Activated T-helper 1 cell treated with anti-CD3 and anti-CD28 coated beads, Interleukin-2, amount 50 U/mL, for 16 hours (primary cell): ENCODE measurements at places on chromosomes 5 and 9.

GRCh38 chr5:36202521-36202961 is 39.2 kb downstream of the NADK2 start:
- DNase-seq = no peak

GRCh38 chr5:37396352-37396751 is 17.2 kb downstream of the WDR70 start:
- no peak for DNase-seq

GRCh38 chr5:111227801-111228200 is 3.6 kb downstream of the CAMK4 start:
- no peak for DNase-seq

DNA sequence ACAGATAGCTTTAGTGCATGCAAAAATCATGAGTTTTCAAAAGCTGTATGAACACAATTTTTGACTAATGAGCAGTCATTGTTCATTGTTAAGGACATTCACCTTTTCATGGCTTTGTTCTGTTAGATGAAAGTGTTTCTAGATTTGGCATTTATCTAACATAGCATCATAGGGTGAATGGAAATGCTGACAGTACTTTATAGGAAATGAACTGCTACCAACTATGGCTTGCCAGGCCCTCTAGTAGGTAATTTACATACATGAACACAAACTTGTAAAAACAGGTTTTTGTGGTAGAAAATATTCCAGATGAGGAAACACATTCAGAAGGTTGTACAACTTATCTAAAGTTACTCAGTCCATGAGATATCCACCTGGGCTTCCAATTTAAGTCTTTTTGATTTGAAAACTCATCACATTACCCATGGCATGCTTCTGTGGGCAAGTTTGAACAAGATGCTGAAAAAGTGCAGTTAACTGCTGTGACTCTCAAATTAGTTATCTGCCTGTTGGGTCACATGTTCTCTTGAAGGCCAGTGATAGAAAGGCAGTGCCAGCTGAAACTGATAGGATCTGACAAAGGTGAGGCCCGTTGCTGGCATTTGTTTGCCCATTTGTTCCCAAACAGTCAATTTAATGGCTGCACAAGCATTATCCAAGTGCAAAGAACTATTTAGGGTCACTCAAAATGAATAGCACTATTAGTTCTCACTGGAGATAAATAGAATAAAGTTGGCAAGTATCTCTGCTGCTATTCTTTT is 399.1 kb downstream of the MAN2A1 start:
- DNase-seq = no peak

- DNase-seq = no peak
Observed at GRCh38 chr5:143177263-143177983, 226.1 kb downstream of the NR3C1 start.

DNA sequence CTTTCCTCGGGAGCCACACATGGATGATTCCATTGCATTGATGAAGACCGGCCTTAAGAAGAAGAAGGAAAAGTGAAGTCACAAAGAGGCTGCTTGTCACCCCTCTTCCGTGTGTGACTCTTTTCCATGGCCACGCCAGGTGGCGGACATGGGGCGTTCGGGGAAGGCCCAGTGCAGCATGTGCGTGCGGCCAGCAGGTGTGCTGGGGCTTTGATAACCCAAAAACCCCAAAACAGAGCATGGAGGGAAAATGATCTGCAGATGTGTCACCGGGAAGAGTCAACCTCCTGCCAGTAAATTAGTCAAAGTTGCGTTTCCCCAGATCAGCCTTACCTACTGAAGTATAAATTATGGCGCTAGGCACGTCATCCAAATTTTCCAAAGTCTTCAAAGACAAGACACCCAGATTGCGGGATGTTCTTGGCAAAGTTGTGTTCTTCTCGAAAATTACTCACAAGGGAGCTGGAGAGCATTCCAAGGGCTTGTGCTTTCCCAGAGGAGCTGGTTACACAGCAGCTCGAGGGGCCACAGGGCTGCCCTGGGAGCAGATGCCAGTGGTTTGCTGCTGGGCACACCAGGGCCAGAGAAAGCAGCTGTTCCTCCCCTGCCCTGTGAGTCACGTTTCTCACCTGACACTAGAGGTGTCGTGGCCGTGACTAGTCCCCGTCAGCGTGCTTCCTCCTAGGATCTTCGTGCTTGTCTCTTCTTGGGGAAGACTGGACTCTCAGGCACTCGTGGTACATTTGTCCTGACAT is 53.9 kb downstream of the IRX2 start:
- no peak for DNase-seq

DNA sequence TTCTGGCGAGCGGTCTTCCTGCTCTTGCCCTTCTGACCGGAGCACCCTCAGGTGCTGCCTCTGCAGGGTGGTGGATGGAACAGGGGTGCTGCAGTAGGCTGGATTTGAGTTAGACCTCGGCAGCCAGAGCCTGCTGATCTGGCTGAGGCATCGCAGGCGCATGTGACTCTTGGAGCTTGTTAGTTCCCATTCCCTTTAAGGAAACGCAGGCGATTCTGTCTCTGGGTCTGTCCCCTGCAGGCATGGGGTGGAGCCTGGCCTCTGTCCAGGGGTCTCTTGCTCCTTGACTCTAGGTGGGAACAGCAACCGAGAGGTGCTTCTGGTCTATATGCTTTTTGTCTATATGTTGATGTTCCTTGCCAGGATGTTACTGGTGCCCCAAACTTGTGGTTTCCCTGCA is 3.1 kb downstream of the WNK2 start:
- DNase-seq = no peak

GRCh38 chr5:71597001-71597400 is 9.9 kb downstream of the MCCC2 start:
- DNase-seq = no peak

- no peak for DNase-seq
Observed at GRCh38 chr5:56763182-56763581, 52.2 kb upstream of the MAP3K1 start.

DNA sequence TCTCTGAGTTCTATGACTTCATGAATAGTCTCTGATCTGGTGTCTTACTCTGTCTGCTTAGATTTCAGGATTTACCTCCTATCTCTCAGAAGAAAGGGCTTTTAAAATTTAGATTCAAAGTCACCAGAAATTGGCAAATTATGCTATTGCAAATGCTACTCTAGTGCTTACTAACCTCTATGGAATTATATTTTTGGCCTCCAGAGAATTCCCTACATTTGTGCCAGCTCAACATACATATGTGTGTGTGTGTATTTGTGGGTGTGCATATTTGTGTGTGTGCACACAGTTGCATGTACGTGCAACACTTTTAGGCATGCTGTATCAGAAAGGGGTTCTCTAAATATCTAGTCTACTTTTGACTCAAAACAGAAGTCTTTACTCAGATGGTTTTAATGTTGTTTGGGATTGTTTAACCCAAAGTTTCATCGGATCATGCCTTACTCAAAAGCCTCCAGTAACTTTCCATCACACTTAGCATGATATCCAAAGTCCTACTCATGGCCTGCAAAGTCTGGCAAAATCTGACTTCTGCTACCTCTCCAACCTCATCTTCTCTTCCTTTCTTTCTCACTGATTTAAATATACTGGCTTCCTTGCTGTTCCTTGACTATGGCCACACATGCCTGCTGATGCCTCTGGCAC is 147.6 kb upstream of the NR3C1 start:
- DNase-seq = no peak

GRCh38 chr9:91197232-91198181 is 164.2 kb downstream of the AUH start:
- no peak for DNase-seq

GRCh38 chr9:121156263-121156731 is 45.4 kb downstream of the RAB14 start:
- no peak for DNase-seq

- no peak for DNase-seq
Observed at GRCh38 chr5:90168399-90168798, 241.2 kb downstream of the CETN3 start.

GRCh38 chr5:87136096-87136495 is 131.6 kb upstream of the RASA1 start:
- DNase-seq = no peak

- no peak for DNase-seq
Observed at GRCh38 chr5:58493141-58493540, 1.9 kb downstream of the GAPT start.

GRCh38 chr5:131081913-131082488 is 83.1 kb downstream of the HINT1 start:
- no peak for DNase-seq

GRCh38 chr5:87184605-87185004 is 83.1 kb upstream of the RASA1 start:
- DNase-seq = no peak

GRCh38 chr5:56095579-56096102 is 100.9 kb upstream of the IL6ST start:
- no peak for DNase-seq

GRCh38 chr5:44361342-44362001 is 27.7 kb downstream of the FGF10 start:
- no peak for DNase-seq

GRCh38 chr5:167442922-167443321 is 848.5 kb upstream of the WWC1 start:
- no peak for DNase-seq

DNA sequence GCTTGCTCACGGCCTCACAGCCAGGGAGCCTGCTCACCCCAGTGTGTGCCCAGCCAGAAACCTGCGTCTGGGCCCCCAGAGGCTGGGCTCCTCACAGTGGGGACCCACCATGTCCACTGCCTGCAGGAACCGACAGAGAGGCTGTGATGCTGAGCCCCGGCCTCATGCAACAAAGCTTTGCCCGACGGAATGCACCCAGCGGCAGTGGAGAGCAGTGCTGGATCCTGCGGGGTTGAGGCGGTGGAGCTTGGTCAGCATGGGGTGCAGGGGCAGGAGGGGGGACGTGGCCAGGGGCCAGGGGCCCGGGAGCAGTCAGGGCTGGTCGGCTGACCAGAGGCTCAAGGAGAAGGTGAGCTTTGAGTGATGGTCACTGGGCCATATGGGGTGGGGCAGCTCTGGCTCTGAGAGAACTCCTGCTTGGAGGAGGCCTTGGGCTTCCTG is 7.7 kb upstream of the CEP72 start:
- DNase-seq = no peak

- no peak for DNase-seq
Observed at GRCh38 chr5:82244854-82245635, 33.1 kb downstream of the RPS23 start.

GRCh38 chr9:96817973-96818372 is 36.3 kb downstream of the ZNF782 start:
- no peak for DNase-seq
